ENCODE measurements at places on chromosomes 13 and 19.

- DNase-seq: no peak
Measured at GRCh38 chr13:113043001-113043630, 62.5 kb upstream of the F7 start.

DNA sequence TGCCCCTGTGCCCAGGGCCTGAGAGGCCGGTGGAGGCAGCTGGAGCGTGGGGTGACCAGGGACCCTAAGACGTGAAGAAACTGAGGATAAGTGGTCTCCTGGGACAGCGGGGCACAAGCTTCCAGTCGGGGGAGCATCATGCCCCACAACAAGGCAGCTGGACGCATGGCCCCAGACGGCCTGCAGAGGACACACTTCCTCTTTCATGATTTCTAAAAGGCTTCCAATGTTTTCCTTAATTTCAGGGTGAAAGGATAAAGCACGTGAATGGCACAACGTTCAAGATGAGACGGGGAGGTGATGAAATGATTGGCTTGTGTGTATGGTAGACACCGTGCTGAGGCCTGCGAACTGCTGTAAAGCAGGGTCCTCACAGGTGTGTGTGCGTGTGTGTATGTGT is 20.2 kb upstream of the MYDGF start:
- no peak for DNase-seq

GRCh38 chr13:50162001-50162400 is 146.8 kb downstream of the KCNRG start:
- no peak for DNase-seq

DNA sequence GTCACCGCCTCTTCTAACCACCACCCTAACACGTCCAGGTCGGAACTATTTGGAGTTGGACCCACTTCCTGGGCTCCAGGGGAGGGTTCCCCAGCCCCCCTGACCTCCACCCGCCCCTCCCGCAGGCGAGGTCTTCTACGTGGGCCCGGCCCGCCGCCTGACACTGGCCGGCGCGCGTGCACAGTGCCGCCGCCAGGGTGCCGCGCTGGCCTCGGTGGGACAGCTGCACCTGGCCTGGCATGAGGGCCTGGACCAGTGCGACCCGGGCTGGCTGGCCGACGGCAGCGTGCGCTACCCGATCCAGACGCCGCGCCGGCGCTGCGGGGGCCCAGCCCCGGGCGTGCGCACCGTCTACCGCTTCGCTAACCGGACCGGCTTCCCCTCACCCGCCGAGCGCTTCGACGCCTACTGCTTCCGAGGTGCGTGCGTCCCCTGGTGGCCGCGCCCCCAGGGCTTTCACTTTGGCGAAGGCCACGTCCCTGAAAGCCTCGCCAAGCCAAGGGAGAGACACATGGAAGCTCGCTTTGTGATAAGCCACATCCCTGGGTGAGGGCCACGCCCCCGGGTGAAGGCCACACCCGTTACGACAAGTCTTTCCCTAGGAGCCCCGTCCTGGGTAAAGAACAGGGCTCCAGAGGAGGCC is 13.2 kb downstream of the NCAN start:
- peak; percentile 79 for DNase-seq

DNA sequence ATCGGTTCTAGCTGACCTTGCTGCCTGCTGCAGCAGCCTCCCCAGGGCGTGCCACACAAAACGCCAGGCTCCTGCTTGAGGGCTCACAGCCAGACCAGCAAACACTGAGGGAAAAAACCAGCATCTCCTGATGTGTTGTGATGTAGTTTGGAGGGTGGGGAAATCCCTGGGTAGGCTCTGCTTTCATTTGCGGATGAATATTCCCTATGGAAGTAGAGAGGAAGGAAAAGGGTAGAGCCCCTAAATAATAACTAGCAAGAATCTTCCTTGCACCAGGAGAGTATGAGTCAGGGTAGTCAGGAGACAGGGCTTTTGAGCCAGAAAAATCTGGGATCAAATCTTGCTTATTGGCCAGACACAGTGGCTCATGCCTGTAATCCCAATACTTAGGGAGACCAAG is 545.3 kb downstream of the RFC3 start:
- no peak for DNase-seq

GRCh38 chr13:83485101-83485500 is 397.2 kb downstream of the SLITRK1 start:
- no peak for DNase-seq

- DNase-seq: no peak
Measured at GRCh38 chr19:2443116-2443784, 13.5 kb downstream of the LMNB2 start.

GRCh38 chr13:73898276-73898675 is 235.9 kb downstream of the KLF12 start:
- no peak for DNase-seq

DNA sequence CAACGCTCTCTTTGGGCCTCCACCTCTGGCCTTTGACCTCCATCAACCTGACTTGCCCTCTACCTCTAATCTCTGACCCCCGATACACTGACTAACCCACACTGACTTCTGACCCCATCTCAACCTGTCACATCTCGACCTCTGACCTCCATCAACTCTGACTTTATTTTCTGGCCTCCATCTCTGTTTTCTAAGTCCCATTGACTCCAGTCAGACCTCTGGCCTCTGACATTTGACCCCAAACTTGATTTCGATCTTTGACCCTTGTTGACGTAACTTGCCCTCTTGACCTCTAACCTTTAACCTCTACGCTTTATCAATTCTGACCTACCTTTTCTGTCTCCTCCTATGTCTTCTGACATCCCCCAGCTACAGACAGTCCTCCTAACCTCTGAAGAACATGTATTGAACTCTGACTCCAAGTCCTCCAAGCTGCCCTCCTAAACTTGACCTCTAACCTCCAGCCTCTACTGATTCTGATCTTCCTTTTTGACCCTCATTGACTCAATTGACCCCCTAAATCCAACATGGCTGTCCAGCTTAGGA is 780 bp downstream of the ACP4 start:
- no peak for DNase-seq

DNA sequence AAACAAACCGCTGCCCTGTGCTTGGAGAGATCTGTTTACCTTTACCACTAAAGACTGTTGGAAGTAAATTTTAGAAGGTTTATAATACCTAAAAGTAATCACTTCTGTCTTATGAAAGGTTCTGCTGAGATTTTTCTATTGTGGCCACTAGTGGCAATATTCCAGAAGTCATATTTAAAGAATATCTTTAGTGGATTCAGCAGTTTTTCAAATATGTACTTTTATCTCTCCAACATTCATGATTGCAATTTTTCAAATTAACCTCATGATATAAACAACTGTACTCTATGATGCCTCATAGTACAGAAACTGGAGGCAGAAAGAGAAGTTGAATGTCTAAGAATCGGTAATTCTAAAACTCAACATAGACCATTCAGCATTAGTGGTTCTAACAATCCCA is 53.2 kb upstream of the USPL1 start:
- DNase-seq: no peak

DNA sequence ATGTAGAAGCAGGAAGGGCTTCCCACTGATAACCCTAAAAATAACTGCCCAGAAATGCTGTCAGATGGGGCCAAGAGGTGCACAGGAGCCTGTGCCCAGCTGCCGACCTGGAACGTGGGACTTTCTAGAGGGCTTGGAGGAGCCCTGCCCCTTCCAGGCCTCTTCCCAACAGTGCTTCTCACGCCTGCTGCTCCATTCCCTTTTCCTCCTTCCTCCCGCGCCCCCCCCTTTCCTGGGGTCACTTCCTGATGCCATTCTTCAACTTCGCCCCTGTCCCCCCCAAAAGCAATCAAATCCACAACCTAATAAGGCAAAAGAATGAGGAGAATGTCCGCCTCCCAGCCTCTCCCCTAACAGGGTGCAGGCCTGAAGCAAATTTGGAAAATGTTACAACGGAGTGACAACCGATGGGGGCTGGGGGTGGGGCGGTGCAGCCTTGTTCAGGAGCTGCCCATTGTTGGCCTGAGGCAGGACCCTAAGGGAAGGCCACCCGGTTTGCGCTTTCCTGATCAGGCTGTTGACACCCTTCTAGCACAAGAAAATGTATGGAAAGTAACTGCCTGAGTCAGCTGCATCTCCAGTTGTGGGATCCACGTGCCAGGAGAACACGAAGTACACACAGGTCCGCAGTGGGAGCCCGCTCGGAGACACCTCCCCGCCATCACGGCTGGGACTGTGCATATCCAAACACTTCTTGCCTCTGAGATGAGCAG is 18.7 kb downstream of the ACTN4 start:
- DNase-seq: peak; percentile 56

- no peak for DNase-seq
Measured at GRCh38 chr13:105630431-105630830, 905.0 kb downstream of the EFNB2 start.

GRCh38 chr19:37251308-37252229 is 33.6 kb downstream of the ZNF383 start:
- DNase-seq: peak; percentile 91

DNA sequence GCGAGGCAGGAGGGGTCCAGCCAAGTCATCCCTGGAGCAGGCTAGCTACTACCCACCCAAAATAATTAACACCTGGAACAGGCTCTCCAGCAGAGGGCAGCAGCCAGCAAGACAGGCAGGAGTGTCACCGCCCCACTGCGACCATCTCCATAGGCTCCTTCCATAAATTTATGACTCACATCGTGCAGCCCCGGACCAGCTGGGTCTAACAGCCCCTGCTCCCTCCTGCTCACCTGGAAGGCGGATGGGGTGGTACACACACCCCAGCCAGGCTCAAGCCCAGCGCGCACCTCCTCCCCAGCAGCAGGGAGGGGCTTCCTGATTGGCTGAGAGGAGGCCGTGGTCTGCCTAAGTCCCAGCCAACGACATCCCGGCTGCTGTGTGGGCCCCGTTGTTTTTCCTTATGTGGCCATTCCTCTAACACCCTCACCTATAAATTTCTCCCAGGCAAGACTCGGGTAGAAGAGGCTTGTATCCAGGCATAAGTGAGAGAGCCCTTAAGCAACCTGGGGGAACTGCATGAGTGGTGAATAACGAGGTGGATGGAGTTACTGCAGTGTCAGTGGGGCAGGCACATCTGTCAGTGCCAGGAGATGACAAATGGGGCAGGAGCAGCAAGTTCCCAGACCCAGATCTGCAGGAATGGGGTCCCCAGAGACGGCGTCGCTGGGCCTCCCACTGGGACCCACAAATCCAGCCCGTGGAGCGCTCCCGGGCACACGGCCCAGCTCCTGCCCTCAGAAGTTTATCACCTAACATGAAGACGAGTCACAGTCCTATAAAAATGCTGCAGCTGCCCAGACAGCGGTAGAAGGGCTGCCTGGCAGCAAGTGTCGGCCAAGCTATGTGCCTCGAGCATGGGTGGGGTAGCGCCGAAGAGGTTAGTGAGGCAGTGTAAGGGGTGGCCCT is 43.1 kb downstream of the CEBPG start:
- DNase-seq: peak; percentile 59

- DNase-seq: no peak
Measured at GRCh38 chr19:3268763-3269162, 44.3 kb downstream of the CELF5 start.

DNA sequence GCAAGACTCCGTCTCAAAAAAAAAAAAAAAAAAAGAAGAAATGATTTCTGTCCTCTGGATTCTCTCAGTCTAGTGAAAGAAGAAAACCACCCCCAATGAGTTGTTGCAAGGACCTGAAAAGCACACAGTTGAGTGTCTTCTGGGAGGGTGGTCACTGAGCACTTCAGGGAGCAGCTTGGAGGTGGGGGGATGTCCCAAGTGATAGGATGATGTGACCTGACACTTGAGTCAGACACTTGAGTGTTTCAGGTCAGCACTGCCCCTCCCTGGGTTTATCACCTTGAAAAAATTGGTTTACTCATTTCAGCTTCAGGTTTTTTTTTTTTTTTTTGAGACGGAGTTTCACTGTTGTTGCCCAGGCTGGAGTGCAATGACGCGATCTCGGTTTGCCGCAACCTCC is 63.2 kb downstream of the ZNF823 start:
- no peak for DNase-seq

- DNase-seq: no peak
Measured at GRCh38 chr13:88526853-88527215, 855.7 kb downstream of the SLITRK5 start.

DNA sequence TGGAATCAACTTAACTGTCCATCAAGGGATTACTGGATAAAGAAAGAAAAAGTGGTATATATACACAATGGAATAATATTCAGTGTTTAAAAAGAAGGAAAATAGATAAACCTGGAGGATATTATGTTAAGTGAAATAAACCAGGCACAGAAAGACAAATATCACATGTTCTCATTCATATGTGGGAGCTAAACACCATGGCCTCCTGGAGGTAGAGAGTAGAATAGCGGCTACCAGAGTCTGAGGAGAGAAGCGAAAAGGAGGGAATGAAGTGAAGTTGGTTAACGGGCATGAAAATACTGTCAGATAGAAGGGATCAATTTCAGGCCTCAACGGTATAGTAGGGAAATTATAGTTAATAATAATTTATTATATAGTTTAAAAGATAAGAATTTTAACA is 147.5 kb upstream of the OBI1 start:
- peak; percentile 12 for DNase-seq

DNA sequence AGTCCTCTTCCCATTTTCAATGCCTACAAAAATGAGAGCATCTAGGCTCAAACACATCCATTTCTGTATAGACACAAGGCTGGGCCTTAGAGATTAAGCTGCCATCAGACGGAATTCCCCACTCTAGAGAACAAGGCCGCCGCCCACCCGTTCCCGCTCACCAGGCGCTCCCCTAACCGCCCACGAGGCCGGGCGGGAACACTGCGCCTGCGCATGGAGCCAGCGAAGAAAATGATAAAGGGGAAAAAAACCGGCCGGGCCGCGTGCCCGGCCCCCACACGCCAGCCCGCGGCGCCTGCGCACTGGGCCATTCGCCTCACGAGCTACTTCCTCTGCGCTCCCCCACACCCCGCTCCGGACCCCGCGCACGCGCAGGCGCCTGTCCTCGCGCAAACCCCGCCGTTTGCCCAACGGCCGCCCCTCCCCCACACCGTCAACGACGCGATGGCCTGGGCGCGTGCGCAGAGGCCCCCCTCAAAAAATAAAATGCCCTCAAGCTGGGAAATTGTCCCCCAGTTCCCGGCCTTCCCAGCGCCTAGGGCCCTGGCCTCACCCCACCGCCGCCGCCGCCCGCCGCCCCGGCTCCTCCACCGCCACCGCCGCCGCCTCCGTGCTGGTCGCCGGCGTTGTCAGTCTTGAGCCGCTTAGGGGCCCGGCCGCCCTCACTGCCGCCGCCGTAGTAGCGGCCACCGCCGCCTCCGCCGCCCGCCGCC is 483 bp downstream of the HNRNPL start:
- peak; percentile 89 for DNase-seq

GRCh38 chr19:3986260-3987041 is 1.2 kb upstream of the EEF2 start:
- peak; percentile 77 for DNase-seq

Measured in NCI-H460 (cell line).